ENCODE measurements at places on chromosomes 2 and 18. TPM values are rescaled to one million over a fixed set of nuclear protein-coding genes. Genes with fewer than 3 reads are reported as not detected.

DNA sequence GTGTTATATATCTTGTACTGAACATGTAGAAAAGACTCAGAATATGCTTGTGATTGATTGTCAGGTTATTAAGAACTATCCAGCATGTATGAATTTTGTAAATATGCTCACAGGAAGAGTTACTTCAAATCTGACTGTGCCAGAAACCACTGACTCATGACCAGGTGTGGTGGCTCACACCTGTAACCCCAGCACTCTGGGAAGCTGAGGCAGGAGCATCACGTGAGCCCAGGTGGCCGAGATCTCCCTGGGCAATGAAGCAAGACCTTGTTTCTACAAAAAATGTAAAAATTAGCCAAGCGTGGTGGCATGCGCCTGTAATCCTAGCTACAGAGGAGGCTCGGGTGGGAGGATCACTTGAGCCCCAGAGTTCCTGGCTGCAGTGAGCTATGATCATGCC lies 126.6 kb downstream of the COMMD1 start:
- H3K4me3 ChIP-seq, result no peak overlapping the region
- H3K27me3 ChIP-seq, result no peaks in the 10 kb centered on the region
- peaks cover 1% of the 10 kb centered on the region for H3K4me1 ChIP-seq
- H3K27ac ChIP-seq, result no peak overlapping the region
- no peak for DNase-seq
- no peaks in the 10 kb centered on the region for H3K36me3 ChIP-seq

- H3K4me1 ChIP-seq, result peaks cover 1% of the 10 kb centered on the region
- H3K4me3 ChIP-seq, result no peak overlapping the region
- DNase-seq, result peak; percentile 69
- H3K36me3 ChIP-seq, result no peaks in the 10 kb centered on the region
- H3K27ac ChIP-seq, result no peak overlapping the region
These were observed 17.3 kb downstream of the ADRA2B start for GRCh38 chr2:96098900-96099590.

- H3K36me3 ChIP-seq, result no peaks in the 10 kb centered on the region
- no peak for DNase-seq
- H3K4me1 ChIP-seq, result peaks cover 4% of the 10 kb centered on the region
- no peak overlapping the region for H3K4me3 ChIP-seq
- H3K27ac ChIP-seq, result no peak overlapping the region
These were observed 19.7 kb downstream of the GNLY start for GRCh38 chr2:85713836-85714235.

- no peaks in the 10 kb centered on the region for H3K27me3 ChIP-seq
- H3K27ac ChIP-seq, result no peak overlapping the region
- H3K4me1 ChIP-seq, result no peaks in the 10 kb centered on the region
- DNase-seq, result no peak
- no peak overlapping the region for H3K4me3 ChIP-seq
These were observed 262.3 kb downstream of the NRXN1 start for GRCh38 chr2:50769406-50770181.

DNA sequence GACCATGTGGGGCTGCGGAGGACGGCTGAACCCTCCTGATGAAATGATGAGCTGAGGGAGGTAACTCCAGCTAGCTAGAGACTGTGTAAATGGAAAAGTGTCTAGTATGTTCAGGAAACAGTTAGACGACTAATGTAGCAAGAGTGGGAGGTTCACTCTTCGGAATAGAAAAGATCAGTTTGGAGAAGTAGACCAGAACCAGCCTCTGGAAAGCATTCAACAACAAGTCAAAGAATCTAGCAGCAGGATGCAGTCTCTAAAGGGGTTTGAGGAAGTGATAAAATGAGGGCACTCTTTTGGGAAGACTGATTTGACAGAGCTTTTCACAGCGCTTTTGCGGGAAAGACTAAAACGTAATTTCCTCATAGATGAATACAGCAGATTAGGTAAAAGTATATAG lies 79.6 kb downstream of the GAREM1 start:
- H3K4me3 ChIP-seq, result no peak overlapping the region
- no peaks in the 10 kb centered on the region for H3K4me1 ChIP-seq
- no peak overlapping the region for H3K27ac ChIP-seq
- H3K27me3 ChIP-seq, result no peaks in the 10 kb centered on the region
- no peak for DNase-seq

DNA sequence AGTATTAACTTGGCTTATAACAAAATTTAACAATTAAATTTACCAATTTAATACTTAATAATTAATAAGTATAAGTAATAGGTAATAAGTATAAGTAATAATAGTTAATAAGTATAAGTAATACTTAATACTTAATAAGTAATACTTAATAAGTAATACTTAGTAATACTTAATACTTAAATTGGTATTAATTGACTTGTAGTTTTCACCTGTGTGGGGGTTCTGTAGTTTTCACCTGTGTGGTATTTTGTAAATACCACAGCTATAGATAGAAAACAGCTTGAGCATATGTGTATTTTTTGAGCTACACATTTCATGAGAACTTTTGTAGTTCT lies 55.4 kb downstream of the MAPRE2 start:
- peaks cover 9% of the 10 kb centered on the region for H3K4me1 ChIP-seq
- no peak overlapping the region for H3K4me3 ChIP-seq
- no peaks in the 10 kb centered on the region for H3K27me3 ChIP-seq
- DNase-seq, result no peak
- H3K36me3 ChIP-seq, result peaks cover 8% of the 10 kb centered on the region
- no peak overlapping the region for H3K27ac ChIP-seq

Gene EIPR1
- 19.9 TPM for total RNA-seq

Gene SCN2A
- 0.73 TPM for total RNA-seq

Gene SPRED2
- total RNA-seq, result 44.4 TPM

GRCh38 chr18:73461038-73461779 lies 593.4 kb upstream of the NETO1 start:
- no peak overlapping the region for H3K27ac ChIP-seq
- H3K27me3 ChIP-seq, result peaks cover 4% of the 10 kb centered on the region
- H3K4me3 ChIP-seq, result no peak overlapping the region
- peaks cover 2% of the 10 kb centered on the region for H3K4me1 ChIP-seq
- DNase-seq, result no peak
- no peaks in the 10 kb centered on the region for H3K36me3 ChIP-seq

Gene ARHGAP28
- total RNA-seq, result 22.8 TPM

DNA sequence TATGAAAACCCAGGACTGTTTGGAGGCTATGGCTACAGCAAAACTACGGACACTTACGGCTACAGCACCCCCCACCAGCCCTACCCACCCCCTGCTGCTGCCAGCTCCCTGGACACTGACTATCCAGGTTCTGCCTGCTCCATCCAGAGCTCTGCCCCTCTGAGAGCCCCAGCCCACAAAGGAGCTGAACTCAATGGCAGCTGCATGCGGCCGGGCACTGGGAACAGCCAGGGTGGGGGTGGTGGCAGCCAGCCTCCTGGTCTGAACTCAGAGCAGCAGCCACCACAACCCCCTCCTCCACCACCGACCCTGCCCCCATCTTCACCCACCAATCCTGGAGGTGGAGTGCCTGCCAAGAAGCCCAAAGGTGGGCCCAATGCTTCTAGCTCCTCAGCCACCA lies 12.1 kb downstream of the HOXD3 start:
- H3K36me3 ChIP-seq, result no peaks in the 10 kb centered on the region
- H3K27ac ChIP-seq, result no peak overlapping the region
- peaks cover 82% of the 10 kb centered on the region for H3K27me3 ChIP-seq
- H3K4me1 ChIP-seq, result no peaks in the 10 kb centered on the region
- H3K4me3 ChIP-seq, result no peak overlapping the region

GRCh38 chr18:39449566-39449965 lies 1884.0 kb upstream of the CELF4 start:
- H3K4me3 ChIP-seq, result no peak overlapping the region
- peaks cover 12% of the 10 kb centered on the region for H3K4me1 ChIP-seq
- no peaks in the 10 kb centered on the region for H3K36me3 ChIP-seq
- no peak for DNase-seq
- no peak overlapping the region for H3K27ac ChIP-seq

GRCh38 chr18:46680784-46681695 lies 24.0 kb upstream of the LOXHD1 start:
- peaks cover 3% of the 10 kb centered on the region for H3K27me3 ChIP-seq
- no peaks in the 10 kb centered on the region for H3K36me3 ChIP-seq
- no peak for DNase-seq
- H3K27ac ChIP-seq, result no peak overlapping the region
- H3K4me3 ChIP-seq, result no peak overlapping the region

GRCh38 chr18:49707599-49707998 lies 105.7 kb downstream of the ACAA2 start:
- H3K4me1 ChIP-seq, result no peaks in the 10 kb centered on the region
- no peak for DNase-seq
- no peak overlapping the region for H3K27ac ChIP-seq
- H3K36me3 ChIP-seq, result no peaks in the 10 kb centered on the region

- no peak overlapping the region for H3K4me3 ChIP-seq
- no peak for DNase-seq
- H3K27me3 ChIP-seq, result no peaks in the 10 kb centered on the region
- peaks cover 12% of the 10 kb centered on the region for H3K36me3 ChIP-seq
- H3K4me1 ChIP-seq, result peaks cover 5% of the 10 kb centered on the region
These were observed 5.3 kb upstream of the SFXN5 start for GRCh38 chr2:73076701-73077423.

DNA sequence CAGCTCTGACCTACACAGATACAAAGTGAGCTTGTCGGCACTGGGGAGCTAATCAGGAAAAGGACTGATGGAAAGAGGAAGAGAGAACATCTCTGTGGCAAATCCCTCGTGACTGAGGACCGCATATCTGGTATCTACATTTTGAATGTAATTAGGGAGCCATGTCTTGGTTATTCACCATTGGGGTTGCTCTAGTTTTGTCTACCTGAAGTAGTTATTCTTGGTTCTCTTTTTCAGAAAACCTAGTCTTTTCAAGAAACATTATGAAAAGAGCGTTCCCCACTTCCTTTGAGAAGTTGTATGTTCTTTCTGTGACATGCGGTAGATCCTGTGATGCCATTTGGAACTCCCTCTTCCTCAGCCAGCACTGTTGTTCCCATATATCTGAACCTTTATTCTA lies 104.4 kb downstream of the DOCK10 start:
- no peaks in the 10 kb centered on the region for H3K36me3 ChIP-seq
- no peaks in the 10 kb centered on the region for H3K27me3 ChIP-seq
- no peak overlapping the region for H3K4me3 ChIP-seq
- peak overlapping the region; percentile 85 for H3K27ac ChIP-seq

Gene RDH14
- 21.3 TPM for total RNA-seq

DNA sequence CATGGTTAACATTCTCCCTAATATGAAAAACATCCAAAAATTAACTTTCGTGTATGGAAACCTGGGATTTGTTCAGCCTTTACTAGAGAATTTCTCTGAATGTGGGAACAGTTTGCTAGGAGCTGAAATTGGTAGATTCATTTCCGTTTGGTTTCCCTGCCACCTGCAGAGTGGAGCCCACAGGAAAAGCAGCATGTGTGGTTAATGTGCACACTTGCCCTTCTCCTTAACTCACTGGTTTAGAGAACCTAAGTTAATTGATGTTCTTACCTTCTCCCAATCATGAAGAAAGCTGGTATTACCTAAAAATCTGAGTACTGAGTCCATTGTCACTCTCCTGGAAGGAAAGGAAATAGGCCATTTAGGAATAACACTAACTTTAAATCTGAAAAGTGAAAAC lies 37.6 kb upstream of the ASXL3 start:
- no peaks in the 10 kb centered on the region for H3K36me3 ChIP-seq
- DNase-seq, result no peak
- H3K4me1 ChIP-seq, result no peaks in the 10 kb centered on the region

Gene TP53I3
- total RNA-seq, result 44.4 TPM

DNA sequence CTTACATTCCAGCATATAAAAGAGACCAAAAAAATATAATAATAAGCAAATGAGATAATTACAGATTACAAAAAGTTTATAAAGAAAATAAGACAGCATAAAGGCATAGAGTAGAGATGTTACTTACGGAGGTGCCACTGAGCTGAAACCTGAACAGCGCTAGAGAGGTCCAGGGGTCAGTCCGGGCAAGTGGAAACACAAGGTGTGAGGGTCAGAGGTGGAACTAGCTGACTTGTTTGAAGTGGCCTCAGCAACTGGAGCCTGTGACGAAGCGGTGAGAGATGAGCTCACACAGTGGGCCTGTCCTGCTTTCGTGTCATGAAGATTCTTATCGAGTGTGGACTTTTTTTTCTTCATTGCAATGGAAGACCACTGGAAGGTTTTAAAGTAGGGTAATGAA lies 288.3 kb upstream of the TANK start:
- H3K4me3 ChIP-seq, result no peak overlapping the region
- H3K36me3 ChIP-seq, result peaks cover 2% of the 10 kb centered on the region
- peak overlapping the region; percentile 96 for H3K27ac ChIP-seq

- no peaks in the 10 kb centered on the region for H3K36me3 ChIP-seq
- no peak overlapping the region for H3K27ac ChIP-seq
- no peak overlapping the region for H3K4me3 ChIP-seq
These were observed 170.7 kb downstream of the ADCYAP1 start for GRCh38 chr18:1075322-1075721.

- H3K27ac ChIP-seq, result no peak overlapping the region
- peaks cover 17% of the 10 kb centered on the region for H3K27me3 ChIP-seq
- no peaks in the 10 kb centered on the region for H3K36me3 ChIP-seq
- DNase-seq, result peak; percentile 78
- H3K4me1 ChIP-seq, result no peaks in the 10 kb centered on the region
- H3K4me3 ChIP-seq, result no peak overlapping the region
These were observed 23.3 kb downstream of the OTOF start for GRCh38 chr2:26454561-26455001.

DNA sequence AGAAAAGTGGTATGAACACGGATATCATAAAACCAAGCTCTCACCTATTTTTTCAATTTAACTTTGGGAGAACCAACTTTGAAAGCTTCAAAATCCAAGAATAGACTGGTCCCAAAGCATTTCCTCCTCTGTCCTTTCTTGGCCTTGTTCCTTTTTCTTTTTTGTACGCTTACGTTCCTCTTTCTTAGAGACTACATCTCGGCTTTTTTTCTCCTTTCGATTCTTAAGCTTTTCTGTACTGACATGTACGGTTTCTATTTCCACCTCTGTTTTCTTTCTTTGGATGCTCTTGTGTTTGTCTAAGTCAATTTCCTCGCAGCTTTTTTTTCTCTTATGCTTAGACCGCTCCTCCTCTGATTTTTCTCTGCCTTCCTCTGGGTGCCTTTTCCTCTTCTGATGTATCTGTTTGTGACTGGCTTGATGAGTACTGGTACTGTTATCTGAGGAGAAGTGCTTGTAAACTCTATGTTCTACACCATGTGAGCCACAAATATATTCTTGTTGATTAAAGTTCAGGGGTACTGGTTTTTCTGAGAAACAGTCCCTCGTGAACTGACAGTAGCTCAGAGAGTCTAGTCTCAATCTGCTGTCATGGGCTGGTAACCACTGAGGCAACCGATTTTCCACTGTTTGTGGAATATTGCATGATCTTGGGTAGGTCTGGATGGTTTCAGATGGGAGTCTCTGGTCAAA lies 11.5 kb upstream of the RNU2-63P start:
- no peak overlapping the region for H3K27ac ChIP-seq
- H3K36me3 ChIP-seq, result peaks cover 38% of the 10 kb centered on the region
- H3K4me3 ChIP-seq, result no peak overlapping the region
- H3K4me1 ChIP-seq, result no peaks in the 10 kb centered on the region
- H3K27me3 ChIP-seq, result no peaks in the 10 kb centered on the region

- no peak overlapping the region for H3K4me3 ChIP-seq
- peak overlapping the region; percentile 98 for H3K27ac ChIP-seq
- H3K27me3 ChIP-seq, result no peaks in the 10 kb centered on the region
- H3K4me1 ChIP-seq, result peaks cover 74% of the 10 kb centered on the region
- DNase-seq, result no peak
These were observed 27.3 kb upstream of the ITGB6 start for GRCh38 chr2:160227293-160227915.
